ENCODE measurements at places on chromosomes 12 and 14.

- DNase-seq = no peak
Measured at GRCh38 chr14:79057333-79057732, 887.2 kb downstream of the NRXN3 start.

DNA sequence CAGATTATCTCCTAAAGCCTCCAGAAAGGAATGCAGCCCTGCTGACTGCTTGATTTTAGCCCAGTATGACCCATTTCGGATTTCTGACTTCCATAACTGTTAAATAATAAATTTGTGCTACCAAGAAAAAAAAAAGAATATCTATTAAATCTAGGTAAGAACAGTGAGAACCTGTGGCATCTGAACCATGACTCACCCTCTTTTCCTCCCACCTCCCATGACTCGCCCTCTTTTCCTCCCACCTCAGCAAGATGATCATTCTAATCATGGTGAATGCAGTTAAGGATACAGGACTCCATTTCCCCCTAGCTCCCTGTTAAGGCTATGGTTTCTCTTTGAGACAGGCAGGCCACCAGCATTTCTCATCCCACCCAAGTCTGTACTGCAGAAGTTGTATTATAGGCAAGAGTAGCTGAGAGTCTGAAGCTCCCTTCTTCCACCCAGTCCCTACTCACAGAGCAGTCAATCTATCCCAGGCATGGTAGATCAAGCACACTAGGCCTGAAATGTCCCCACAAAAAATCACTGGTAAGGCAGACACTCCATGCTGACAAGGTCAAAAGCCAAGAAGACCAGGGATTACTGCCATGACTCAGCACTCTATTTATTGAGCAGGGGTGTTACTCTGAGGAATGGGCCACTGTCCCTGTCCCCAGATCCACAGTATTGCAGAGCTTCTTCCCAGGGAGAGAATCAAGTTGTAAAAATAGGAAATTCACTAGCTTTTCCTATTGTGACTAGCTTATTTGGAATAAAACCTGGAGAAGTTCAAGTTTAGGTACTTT is 188.9 kb downstream of the ADAMTS20 start:
- no peak for DNase-seq

DNA sequence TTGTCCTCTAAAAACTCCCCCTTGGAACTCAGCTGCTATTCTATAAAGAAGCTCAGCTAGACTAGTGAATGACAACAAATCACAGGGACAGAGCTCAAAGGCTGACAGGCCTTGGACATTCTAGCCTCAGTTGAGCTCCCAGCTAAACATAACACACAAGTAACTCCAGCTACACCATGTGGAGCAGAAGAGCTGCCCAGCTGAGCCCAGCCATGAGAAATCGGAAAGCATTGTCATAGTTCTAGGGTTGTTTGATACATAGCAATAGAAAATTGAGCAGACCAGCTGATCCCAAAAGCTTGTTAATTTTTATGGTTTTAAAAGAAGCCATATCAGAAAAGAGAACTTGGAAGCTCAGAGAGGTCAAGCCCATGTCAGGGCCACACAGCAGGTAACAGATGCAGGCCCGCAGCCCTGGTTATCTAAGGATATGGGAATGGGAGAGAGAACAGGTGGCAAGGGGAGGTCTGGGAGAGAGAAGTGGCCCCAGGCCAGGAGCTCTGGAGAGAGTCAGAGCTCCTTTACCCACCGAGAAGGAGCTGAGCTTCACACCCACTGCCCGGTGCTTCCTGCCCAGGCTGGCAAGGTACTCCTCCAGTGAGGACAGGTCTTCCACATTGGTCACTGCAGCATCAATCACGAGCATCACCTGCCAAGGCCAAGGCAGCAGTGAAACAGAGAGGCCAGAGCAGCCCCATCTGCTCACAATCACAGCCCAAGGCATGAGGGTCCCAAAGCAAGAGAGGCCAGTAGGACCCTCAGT is 2.9 kb downstream of the NGB start:
- DNase-seq = no peak

- DNase-seq = no peak
Measured at GRCh38 chr12:1864867-1865266, 44.5 kb downstream of the LRTM2 start.

DNA sequence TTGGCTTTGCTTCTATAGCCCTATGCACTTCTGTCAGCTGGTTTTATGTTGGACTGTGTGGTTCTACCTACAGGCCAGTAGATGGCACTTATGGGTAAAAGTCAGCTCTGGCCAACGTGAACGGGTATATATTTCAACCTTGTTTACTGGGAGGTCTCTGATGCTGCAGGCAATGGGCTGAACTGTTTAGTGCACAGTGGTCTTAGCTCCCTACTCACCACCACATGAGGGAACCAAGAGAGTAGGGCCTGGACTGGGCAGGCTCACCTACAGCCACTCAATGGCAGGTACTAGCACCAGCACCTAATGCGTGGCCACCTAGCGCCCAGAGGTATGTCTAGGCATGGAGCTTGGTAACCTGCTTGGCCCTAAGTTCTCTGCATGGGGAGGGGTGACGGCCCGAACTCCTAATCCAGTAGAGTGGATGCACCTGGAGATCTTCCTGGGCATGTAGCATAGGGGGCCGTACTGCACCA is 481.8 kb downstream of the TMEM117 start:
- no peak for DNase-seq

- peak; percentile 65 for DNase-seq
Measured at GRCh38 chr14:76947078-76947837, 81.2 kb downstream of the IRF2BPL start.

DNA sequence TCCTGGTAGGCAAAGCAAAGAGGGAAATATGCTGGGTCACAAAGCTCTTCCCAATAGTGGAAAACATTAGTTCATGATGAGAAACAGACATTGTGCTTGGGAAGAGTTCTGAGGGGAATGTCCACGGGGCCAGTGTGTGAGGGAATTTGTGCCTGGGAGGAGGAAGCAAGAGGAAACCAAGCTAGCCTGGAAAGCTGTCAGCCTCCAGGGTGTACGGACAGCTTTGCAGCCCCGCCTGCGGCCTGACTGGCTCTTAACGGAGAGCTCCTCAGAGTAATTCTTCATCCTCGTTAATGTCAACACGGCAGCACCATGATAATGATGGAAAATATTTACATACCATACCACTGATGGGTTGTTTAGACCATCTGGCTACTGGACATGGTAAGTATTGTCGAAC is 32.4 kb downstream of the PITPNM2 start:
- DNase-seq = no peak

DNA sequence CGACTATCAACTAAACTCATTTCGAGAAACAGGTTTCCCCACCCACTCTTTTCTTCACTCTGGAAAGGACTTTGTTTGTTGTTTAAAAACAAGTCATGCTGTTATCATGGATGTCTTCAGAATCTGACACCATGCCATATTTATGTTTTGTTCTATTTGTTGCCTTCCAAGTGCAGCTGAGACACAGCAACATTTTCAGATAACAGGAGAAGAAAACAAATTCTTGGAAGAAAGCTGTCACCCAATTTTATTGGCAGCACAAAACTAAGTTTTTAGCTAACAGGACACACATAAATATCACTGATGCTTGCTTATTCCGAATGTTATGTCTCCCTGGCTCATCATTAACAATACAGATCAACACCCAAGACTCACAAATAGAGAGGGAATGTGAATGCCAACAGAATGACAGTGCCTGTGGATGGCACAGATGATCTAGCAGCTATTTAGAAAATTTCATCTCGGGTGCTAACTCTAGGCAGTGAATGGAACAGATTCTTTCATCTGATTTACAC is 147.9 kb downstream of the RPS29 start:
- no peak for DNase-seq

DNA sequence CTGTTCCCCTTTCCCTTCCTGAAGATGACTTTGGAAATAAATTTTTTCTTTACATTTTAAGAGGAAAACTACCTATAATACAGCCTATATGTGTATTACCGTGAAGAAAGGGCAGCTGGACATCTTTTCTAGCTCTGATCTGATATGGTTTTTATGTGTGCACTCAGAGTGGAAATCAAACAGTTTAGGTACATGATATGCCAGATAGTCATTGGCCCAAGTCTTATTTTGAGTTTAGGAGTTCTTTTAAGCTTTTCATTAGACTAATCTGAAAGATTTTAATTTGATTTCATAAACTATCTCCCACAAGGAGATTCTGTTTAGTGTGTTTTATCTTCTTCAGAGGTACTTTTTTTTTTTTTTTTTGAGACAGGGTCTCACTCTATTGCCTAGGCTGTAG is 48.8 kb downstream of the KIAA0586 start:
- DNase-seq = no peak

- DNase-seq = no peak
Measured at GRCh38 chr14:68879841-68880575, 87.1 kb upstream of the ZFP36L1 start.

DNA sequence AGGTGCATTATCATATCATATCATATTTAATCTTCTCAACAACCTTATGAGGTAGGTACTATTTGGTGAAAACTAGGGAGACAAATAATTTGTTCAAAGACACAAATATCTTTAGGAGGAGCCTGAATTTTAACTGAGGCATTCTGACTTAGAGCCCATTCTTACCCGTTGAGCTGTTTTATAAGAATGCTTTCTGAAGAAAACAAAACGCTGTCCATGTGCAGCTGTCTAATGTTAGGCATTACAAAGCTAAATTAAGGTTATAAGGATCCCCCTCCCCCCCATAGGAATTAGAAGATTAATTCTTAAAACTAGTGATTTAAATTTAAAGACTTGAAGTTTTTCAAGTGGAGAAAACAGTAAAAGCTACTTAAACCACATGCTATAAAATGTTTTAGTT is 6.4 kb downstream of the KTN1 start:
- DNase-seq = no peak

GRCh38 chr14:31441273-31442111 is 15.8 kb downstream of the DTD2 start:
- DNase-seq = no peak

DNA sequence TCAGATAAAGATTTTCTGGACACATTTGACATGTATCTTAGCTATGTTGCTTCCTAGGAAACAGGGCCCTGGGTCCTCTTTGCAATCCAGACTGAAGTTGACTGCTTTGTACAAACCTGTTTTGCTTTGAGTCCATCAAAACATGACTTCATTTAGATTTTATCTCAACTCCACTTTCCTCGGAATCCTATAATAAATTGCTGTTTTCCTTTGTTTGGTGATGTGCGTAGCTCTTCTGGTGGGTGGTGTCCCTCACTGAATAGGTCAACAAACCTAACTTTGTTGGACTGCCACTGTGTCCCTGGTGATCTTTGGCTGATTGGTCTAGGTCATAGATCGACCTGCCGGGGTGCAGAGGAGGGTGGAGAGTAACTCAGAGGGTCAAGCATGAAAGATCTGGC is 735 bp upstream of the P2RX7 start:
- DNase-seq = no peak

DNA sequence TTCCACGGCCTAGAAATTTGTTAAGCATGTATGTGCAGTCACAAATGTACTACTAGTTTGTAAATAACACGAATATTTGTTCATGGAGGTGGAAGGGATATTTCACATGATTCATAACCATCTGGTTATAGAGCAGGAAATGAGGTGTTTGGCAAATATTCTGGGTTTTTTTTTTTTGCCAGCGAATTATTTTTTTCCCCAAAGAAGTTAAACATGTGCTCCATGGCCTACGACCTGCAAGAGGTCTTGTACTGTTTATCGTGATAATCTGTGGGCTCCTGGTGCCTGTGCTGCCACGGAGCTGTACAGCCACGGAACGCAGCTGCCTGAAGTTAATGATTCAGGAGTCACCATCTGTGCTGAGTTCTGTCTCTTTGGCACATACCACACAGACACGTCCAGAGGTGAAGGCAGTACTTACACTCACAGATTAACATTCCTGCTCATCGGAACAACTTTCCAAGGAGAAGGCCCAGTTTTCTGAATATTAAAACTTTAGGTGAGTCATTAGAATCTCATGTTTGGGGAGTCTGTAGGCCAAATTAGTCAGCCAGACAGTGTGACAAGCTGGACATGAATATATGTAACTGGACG is 156.3 kb downstream of the TMX1 start:
- no peak for DNase-seq

DNA sequence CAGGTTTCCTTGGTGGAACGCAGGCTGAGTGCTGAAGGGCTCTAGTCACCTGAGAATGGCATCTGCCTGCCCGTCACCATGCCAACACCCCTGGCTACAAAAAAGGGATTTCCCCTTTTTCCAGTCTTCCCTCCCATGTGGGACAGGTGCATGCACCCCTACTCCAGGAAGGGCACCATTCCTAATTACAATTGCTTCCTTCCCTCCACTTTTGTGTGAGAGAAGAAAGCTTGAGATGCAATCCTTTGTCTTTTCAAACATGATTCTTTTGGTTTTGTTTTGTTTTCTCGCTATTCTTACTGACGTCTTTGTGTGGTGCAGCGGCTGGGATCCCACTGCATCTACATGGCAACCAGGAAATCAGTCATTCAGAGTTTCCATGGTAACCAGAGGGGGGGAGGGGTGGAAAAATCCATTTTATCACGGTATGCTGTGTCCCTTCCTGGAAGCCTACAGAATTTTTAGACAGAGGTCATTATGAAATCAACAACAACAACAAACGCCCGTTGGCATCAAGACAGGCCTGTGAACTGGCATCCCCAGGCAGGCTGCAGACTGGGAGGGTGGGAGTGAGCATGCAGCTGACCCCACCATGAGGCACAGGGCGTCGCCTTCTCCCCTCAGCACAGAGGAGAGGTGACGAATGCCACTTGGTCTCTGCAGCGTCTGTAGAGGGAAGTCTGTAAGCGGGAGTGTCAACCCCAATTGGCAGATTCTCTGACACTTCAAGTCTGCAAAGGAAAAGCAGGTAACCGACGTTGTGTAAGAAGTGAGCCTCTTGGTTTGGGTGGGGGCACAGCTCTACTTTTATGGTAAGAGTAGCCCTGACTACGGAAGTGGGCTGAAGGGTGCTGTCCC is 13.6 kb upstream of the GNG2 start:
- DNase-seq = peak; percentile 86

- no peak for DNase-seq
Measured at GRCh38 chr12:32063796-32064195, 42.9 kb upstream of the BICD1 start.

DNA sequence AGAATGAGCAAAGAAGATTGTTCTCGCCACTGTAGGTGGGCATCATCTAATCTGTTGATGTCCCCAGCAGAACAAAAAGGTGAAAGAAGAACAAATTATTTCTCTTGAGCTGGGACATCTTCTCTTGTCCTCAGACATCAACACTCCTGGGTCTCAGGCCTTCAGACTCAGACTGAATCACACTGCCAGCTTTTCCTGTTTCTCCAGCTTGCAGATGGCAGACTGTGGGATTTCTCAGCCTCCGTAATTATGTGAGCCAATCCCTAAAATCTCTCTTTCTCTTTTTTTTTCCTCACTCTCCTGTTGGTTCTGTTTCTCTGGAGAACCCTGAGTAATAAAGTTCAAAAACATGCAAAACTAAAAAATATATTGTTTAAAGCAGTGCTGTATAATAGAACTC is 3.7 kb upstream of the TMPRSS12 start:
- no peak for DNase-seq

GRCh38 chr12:9273276-9273675 is 65.1 kb upstream of the PZP start:
- DNase-seq = no peak

- DNase-seq = no peak
Measured at GRCh38 chr14:39668449-39668848, 236.2 kb upstream of the FBXO33 start.

- DNase-seq = no peak
Measured at GRCh38 chr14:96146131-96146771, 58.4 kb upstream of the BDKRB2 start.

Data from T follicular helper cell (primary cell).